OCI-LY7 (cell line): ENCODE measurements at places on chromosomes 1 and 21. TPM values are rescaled to one million over a fixed set of nuclear protein-coding genes. Genes with fewer than 3 reads are reported as not detected.

DNA sequence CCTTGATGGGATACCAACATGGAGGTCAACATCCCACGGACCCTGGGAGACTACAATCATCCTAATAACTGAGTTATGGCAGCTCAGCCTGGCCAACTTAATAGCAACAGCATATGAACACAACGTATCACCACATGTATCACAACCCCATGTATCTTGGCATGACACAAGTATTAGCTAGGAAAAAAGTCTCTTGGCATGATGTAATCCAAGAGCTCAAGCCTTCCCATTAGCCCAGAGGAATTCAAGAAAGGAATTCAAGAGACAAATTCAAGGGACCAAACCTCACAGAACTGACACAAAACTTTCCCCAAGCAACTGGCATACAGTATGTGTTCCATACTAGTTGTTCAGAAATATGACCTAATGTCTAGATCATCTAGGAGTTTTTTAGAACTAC is 100.9 kb upstream of the HMGB4 start:
- no peak for DNase-seq

Gene HSPG2
- total RNA-seq, result 3.5 and 4.7 TPM in 2 replicates

Gene LCE1F
- not detected in 2 replicates for total RNA-seq

Gene EPHX1
- 0.89 and 1.3 TPM in 2 replicates for total RNA-seq

DNA sequence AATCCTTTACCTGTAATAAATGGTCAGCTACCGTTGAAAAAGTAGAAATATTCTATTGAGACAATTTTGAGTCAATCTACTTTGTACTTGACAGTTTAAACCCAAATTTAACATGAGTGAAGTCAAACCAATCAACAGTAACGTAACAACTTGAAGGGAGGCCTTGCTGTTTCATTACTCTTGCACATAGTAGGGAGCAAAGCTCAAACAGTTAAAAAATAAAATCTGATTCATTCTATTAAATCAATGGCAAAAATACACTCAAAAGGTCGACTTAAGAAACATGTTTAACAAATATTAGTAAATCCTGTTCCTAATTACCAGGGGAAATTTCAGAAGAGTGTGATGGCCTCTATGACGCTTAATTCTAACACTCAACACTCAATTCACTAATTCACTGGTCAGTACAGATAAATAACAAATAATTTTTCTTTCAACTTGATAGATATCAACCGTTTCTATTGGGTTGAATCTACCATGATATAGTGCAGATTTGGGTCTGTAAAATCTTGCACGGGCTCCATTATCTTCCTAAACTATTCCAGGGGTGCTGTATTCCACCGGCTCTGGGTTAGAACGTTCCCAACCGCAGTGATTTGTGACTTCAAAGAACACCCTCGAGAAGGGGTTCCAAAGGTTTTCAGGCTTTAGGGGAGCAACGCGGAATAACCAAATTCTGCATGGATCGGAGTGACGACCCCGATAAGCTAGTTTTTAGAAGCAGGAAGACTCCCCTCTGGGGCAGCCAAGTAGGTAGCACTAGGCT is 1.4 kb downstream of the TARBP1 start:
- no peak for DNase-seq

Gene FAM78B
- not detected in 2 replicates for total RNA-seq

GRCh38 chr1:109776206-109776835 is 12.6 kb upstream of the EPS8L3 start:
- no peak for DNase-seq

Gene CRABP2
- total RNA-seq, result 1.5 and 2.1 TPM in 2 replicates
